ENCODE measurements at places on chromosomes 16 and 17. TPM values are rescaled to one million over a fixed set of nuclear protein-coding genes. Genes with fewer than 3 reads are reported as not detected.

DNA sequence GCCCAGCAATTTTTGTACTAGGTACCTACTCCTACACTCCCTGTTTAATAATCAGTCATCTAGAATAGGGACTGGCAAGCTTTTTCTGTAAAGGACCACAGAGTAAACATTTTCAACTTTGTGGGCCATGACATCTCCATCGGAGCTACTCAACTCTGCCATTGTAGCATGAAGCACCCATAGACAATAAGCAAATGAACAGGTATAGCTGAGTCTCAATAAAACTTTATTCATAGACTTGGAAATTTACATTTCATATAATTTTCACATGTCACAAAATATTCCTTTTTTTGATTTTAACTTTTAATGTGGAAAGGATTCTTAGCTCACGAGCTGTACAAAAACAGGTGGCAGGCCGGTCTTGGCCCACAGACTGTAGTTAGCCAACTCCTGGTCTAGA lies 345.8 kb downstream of the SOX9 start:
- DNase-seq: no peak

DNA sequence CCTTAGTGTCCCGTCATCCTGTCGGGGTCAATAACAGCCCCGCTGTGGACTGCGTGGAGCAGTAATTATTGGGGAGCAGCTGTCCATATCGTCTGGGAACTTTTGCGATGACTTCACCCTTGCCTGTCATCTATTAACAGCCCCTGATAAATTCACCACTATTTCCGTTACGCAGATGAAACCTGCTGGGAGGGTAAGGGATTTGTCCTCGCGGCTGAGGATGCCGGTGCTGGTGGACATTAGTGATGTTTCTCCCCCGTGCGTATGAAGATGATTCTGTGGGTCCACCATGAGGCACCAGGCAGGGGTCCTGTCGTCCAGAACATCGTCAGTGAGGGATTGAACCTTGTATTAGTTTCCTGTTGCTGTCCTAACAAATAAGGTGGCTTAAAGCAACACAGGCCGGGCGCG lies 1.0 kb downstream of the FLYWCH2 start:
- DNase-seq: no peak

GRCh38 chr16:58970775-58971174 lies 236.7 kb upstream of the GOT2 start:
- no peak for DNase-seq

The GRB7 gene
- total RNA-seq: 0.74 TPM

The KIF2B gene
- not detected for total RNA-seq
